ENCODE measurements at places on chromosomes 7 and 10.

DNA sequence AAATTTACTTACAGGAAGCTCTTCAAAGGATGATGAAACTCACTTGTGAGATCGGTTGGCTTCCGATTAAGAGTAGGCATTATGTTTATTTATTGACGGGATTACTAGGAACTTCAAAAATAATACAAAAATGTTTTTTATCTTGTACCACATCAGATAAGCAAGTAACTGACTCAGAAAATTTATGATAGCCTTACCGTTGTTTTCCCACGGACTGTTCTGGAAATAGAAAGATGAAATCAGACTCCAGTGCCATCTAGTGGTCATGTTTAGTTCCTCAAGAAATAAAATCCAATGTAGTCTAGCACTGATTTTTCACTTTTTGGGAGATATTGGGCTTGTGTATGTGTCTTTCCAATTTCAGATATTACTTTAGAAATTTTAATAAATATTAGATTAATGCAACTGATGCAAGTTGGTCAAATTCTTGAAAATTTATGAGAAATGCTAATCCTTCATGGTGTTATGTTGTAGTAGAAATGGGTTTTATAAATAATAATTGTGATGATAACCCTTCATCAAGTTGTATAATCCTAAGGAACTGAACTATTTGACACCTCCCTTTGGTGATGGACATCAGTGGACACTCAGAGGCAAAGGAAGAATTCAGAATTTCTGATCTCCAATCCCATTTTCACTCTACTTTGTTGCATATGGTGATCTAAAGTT, 168.8 kb downstream of the TMEM26 start:
- no peak for DNase-seq

DNA sequence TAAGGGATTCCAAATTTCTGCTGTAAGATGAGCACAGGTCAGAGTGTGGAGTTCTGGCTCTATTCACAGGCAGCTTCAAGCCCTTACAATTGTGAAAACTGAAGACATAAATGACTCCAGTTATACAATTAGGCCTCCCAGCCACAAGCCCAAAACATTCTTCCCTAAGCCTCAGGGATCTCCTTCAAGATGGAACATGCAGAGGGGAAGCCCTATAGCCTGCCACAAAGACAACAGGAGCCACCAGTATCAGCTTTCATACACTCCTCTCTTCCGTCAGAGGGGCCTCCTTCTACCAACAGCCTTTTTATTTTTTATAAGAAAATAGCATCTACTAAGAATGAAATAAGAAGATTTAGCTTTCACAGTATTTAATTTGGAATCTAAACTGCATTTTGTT, 46.5 kb downstream of the DLD start:
- no peak for DNase-seq

DNA sequence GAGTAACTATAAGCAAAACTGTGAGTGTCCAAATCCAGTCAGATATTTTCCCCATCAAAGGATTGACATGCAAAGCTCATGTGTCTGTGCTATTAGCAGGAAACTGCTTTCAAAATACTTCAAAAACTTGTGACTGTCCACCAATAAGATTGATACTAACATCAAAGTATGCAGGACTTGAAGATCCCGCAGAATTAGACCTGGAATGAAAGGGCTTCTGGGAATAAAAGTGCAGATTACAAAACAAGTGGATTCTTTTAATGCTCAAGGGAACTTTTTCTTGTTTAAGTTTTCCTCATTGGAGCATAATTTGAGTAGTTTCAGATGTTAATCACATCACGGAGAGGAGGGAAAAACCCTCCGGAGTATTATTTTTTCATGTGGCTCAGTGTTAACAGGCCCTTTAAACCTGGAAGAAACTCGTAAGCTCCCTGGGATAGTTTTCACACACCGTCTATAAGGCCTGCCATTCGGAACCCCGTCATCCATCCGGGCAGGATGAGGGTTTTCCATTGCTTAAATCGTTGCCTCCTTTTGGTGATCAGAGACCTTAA, 33.9 kb upstream of the MKX start:
- DNase-seq, result no peak

- DNase-seq, result no peak
Observed at GRCh38 chr7:23115991-23116390, 10.4 kb downstream of the KLHL7 start.

DNA sequence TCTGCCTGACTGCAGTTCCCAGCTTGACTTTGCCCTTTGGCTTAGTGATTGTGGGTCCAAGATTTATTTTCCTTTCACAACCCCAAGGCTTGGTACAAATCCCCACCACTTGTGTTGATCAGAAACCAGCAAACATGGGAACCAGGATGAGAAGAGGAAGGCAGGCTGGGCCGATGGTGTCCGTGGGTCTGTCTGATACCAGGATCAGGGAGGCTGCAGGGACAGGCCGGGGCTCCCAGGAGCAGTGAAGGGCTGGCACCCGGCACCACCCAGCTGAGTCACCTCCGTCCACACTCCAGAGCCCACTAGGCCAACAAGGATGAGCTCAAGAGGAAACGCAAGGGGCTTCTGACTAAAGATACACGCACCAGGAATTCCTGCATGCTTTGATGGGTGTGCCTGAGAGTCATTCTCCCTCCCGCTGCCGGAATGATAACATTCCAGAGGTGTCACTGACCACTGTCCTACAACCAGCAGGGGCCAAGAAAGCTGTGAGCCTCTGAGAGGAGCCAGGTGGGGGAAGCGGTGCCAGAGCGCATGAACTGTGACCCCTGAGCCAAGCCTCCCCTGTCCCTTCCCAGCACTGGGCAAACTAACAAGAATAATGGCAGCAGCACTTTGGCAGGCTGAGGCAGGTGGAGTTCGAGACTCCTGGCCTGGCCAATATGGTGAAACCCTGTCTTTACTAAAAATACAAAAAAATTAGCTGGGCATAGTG, 29.2 kb upstream of the PROSER2 start:
- no peak for DNase-seq

- no peak for DNase-seq
Observed at GRCh38 chr10:130932326-130933007, 379.1 kb downstream of the TCERG1L start.

Measured in stimulated activated CD8-positive, alpha-beta memory T cell treated with anti-CD3 and anti-CD28 coated beads, Interleukin-4, amount 100 ng/mL, for 48 hours (primary cell).